HuH-7 (cell line): ENCODE measurements at places on chromosomes 13 and 19.

DNA sequence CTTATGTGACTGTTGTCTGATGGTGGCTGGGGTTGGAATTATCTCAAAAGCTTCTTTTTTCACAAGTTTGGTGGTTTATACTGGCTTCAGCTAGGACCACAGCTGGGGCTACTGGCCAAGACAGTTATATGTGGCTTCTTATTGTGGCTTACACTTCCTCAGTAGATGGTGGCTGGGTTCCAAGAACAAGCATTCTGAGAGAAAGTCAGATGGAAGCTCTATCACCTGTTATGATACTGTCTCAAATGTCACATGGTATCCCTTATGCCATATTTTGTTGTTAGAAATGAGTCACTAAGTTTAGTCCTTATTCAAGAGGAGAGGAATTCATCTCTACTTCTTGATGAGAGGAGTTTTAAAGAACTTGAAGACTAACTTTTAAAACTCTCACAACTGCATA is 41.6 kb downstream of the NDFIP2 start:
- DNase-seq = no peak

GRCh38 chr19:41792513-41793413 is 3.6 kb upstream of the CEACAM3 start:
- peak; percentile 64 for DNase-seq

- no peak for DNase-seq
These were observed 23.0 kb upstream of the MIER2 start for GRCh38 chr19:367561-367960.

DNA sequence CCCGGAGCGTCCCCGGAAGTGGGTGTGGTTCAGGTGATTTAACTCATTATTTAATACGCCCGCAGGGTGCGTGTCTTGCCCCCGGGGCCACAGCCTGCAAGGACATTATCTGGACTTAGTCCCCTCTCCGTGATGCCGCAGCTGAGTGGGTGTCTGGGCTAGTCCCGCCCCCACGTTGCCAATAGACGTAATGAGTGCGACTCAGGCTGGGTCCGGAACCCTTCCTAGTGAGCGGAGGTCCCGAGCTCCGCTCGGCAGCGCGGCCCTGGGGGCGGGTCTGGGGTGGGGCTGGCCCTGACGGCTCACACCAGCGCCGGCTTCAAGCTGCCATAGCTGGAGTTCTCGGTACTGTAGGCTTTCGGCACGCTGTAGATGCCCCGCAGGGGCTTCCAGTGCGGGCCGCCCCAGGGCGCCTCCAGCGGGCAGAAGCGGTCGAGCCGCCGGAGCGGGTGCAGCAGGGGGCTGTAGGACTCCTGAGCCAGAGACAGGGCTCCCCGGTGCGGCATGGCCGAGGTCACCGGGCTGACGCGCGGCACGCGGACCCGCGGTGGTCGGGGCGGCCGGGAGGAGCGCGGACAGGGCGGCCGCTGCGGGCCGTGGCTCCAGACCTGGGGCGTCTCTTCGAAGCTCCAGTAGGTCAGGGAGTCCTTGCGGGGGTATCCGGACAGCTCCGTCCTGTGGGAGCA is 918 bp upstream of the LHB start:
- DNase-seq = peak; percentile 86
